ENCODE measurements at places on chromosomes 2 and 18.
A peak's percentile ranks its signal among the peaks of the same experiment; 100 is the strongest.

DNA sequence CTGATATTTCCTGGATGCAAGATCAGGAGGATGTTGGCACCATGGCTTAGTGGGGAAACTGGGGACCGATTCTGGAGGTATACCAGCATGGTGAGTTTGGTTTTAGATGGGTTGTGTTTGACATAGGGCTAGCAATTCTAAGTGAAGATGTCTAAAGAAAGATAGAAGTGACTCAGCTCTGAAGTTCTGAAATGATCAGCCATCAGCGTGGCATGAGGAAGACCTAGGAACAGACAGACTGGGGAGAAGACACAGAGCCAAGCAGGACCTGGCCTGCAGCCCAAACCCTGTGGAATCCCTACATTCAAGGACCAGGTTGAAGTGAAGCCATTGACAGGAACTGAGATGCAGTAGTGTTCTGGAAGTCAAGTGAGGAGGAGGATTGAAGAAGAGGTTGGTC, 39.8 kb downstream of the HRH4 start:
- DNase-seq = no peak

DNA sequence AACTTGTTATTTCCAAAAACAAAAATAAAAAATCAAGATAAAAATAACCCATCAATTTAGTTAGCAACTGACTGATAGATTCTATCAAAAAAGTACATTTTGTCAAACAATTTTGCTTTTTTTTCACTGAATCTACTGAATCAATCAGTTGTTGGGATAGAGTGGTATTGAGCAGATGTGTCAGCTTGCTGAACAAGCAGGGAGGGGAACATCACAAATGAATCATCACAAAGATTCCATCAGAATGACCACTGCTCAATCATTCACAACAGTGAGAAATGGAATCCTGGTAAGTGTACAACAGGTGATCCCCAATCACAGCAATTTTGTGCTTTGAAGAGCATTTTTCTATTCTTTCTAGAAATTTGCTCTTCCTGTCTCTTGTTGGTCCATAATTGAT, 12.3 kb upstream of the SLC14A2 start:
- no peak for DNase-seq

DNA sequence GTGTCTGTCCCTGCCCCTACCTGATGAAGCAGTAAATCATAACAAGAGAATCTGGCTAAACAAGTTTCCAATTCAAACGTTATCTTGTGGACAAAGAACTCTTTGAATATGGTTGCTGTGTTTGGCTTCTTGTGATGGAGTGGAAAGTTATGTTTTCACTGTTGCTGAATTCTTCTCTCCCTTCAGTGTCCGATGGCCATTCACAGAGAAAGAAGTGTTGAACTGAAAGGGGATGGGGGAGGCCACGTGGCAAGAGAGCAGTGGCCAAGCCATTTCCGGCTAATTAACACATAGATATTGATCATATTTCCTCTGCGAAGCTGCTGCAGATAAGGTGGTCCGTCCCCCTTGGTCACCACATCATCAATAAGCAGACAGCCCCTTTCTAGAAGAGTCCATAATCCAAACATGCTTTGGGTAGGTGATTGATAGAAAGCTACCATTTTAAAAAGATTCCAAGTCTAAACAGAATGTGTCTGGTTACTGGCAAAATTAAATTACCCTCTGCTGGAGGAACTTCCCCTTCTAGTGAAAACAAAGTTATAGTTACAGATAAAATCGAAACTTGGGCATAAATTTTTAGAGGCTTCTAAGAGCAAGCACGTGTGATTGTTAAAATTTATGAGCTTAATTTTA, 36.9 kb upstream of the FZD7 start:
- DNase-seq = no peak

DNA sequence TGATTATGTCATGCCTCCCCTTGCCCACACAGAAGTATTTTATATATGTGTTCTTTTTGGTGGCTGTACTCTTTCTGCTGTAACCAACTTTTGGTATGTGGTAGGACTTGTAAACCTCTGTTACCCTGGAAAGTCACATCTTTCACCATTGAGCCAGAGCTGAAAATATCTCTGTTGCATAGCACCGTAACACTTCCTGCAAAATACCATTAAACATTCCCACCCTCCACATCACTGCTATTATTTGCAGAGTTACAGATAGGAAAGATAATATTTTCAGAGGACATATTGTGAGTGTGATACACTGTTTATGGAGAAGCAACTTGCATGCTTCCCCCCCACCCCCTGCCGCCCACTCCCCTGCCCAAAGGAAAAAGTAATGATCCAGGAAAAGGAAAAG, 44.8 kb downstream of the CAB39 start:
- DNase-seq = no peak

DNA sequence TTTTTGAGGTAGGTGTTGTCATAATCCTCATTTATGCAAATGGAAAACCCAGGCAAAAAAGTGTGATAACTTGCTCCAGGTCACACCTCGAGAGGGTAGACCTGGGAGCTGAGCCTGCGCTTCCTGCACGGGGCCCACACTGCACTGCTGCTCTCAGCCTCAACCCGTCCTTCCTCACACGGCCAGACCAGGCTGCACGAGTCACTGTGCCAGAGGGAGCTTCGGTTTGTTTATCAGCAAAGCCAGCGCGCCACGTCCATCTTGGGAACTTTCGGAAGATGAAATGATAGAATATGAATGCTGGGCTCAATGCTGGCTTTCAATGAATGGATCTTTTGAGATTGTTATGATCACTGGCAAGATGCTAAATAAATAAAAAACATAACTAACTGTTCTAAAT, 14.4 kb downstream of the COPS9 start:
- DNase-seq = no peak

DNA sequence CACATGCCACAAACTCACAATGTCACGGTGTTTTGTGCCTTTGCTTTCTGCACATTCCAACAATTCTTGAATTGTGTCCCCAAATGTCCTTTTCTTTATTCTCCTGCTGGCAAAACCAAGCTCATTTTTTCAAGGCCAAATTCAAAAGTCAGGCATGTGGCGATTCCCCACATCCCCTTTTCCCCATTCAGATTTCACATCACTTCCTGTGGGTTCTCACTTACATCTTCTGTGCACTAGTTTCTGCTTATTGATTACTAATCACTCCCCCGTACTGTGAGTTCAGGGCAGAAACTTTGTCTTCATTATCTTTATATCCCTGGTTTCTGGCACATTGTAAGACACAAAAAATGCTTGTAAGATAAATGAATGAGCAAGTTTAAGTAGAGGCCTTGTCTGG, 69.2 kb downstream of the AP1S3 start:
- DNase-seq = no peak

DNA sequence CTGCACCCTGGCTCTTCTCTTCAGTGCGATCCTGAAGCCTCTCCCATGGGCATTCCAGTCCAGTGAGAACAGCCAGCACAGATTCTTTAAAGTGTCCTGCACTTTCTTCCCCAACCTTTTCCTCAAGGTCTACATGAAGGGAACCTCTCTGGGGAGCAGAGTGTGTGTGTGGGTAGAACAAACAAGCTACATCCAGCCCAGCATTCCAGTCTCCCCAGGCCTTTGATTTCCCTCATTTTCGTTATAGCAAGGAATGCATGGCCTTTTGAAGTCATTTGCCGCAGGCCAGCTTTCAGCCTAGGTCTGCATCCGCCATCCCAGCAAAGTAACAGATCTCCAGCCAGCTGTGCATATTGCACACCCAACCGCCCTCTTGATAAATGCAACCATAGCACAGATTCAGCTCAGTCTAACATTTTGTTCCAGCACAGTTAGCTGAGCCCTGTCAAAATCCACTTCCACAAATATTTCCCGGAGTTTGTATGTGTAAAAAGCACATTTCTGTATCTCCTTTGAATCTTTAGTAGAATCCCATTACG, 44.6 kb downstream of the CD8B2 start:
- no peak for DNase-seq

- DNase-seq = no peak
These were observed 47.0 kb downstream of the IWS1 start for GRCh38 chr2:127479219-127479825.

DNA sequence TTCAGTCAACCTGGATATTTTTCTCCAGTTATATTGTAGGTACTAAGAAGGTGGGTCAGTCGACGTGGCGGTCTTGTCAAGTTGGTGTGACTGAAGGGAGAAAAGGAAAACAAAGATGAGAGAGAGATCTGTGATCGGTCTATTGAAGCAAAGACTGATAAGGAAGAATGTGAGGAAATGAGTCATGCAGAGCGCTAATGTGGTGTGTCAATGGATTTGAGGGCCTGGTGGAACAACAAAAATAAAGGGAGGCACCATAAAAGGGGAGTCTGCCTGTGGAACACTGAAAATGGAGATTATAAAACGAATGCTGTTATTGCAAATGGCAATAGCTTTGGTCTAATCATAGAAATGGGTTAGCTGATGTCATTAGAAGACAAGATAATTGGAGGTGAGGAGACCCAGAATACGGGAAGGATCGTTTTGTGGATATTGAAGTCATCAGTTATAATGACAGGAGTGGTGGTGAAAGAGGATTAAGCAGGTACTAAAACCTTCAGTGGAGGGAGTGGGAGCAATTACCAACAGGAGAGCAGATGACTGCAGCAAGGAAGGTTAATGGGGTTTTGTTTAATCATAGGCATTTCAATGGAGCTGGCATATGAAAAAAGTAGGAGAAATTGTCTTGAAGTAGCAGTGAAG, 599.1 kb upstream of the FSHR start:
- no peak for DNase-seq

DNA sequence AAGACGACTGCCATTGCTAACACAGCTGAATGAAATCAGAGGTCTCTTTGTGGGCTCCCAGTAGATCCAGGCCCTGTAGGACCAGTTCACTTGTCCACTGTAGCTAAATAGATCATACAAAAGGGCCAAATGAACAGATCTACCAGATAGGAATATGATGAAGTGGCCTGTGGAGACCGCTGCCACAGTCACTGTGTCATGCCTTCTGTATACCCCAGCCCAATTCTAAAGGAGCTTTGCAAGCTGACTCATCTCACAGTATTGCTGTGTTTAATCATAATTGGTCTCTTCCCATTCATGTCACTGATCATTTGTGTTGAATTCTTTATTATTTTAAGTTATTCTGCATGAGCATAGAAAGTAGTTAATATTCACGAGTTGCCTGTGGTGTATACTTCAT, 125.8 kb downstream of the MTCL1 start:
- no peak for DNase-seq

GRCh38 chr2:186554850-186555671, 34.8 kb upstream of the ITGAV start:
- DNase-seq = no peak

DNA sequence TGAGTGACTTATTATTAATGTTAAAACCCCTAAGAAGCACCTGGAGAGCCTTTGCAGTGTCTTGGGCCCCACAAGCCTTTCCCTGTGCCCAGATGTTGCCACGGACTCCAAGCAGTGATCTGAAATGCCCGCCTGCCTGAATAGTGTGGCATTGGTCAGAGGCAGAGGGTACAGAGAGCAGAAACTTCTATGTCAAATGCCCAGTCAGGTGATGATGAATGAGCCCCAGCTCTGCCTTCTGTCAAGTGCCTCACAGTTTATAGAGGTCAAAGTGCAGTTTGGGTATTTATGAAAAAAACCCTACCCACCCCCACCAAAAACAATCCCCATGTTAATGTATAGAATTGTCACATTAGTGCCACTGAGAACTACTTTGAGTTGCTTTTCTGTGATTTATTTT, 170.0 kb upstream of the SIX3 start:
- no peak for DNase-seq

GRCh38 chr2:62217421-62217820, 21.5 kb downstream of the B3GNT2 start:
- DNase-seq = no peak

DNA sequence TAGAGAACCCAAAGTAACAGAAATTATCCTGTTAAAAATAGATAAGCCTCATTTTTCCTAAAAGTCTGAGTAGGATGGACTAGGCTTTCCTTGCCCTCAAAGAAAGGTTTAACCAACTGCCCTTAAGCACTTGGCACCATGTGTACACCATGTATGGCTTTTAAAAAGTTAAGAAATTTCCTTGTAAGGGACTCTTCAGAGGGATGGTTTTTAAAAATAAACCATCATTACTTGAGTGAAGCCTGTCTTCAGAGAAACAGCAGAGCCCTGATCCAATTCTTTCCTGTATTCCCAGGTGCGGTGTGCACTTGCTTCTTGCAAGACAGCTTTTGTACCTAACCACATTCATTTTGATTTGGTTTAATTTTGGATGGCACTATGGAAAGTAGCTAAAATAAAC, 1.1 kb upstream of the NEMP2 start:
- DNase-seq = no peak

GRCh38 chr2:102358496-102358895, 2.9 kb downstream of the IL18R1 start:
- DNase-seq = no peak

DNA sequence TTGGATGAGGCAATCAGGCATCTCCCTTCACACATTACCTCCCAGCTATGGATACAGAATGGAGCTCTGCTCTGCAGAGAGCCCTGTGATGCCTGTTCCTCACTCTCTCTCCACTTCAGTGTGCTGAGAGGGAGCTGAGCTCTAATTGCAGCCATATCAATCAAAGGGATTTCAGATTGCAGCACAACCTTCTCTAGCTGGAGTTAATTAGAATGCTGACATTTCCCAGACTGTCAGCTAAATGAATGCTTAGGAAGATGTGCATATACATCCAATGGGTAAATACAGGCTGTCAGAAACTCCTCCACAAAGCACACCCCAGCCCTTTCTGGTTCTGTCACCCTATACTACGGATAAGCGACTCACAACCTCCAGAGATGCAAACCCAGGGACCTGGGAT, 402.6 kb downstream of the EIPR1 start:
- DNase-seq = no peak

GRCh38 chr2:236307641-236308040, 43.4 kb upstream of the ASB18 start:
- no peak for DNase-seq

DNA sequence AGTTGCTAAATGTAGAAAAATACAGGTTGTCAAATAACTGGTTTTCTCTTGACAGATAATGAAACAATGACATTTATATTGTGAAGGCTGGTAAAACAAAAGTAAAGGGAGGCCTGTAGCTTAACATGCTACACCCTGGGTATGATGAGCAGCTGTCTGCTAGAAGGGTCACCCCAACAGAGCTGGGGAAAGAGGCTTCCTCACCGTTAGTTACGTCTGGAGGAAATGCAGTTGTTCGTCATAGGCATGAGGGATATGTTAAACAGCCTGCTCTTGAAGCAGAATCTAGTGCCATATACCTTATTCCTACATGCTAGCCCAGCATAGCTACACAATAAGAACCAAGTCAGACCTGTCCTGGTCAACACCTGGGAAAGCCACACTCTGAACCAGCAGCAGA, 49.9 kb downstream of the LPIN2 start:
- peak; percentile 49 for DNase-seq

- DNase-seq = no peak
These were observed 249.3 kb downstream of the ZNF521 start for GRCh38 chr18:25102662-25103061.

- no peak for DNase-seq
These were observed 124.9 kb downstream of the RGPD3 start for GRCh38 chr2:106343274-106343673.
